RCC 7860 (cell line): ENCODE measurements at places on chromosomes 6 and 20.

DNA sequence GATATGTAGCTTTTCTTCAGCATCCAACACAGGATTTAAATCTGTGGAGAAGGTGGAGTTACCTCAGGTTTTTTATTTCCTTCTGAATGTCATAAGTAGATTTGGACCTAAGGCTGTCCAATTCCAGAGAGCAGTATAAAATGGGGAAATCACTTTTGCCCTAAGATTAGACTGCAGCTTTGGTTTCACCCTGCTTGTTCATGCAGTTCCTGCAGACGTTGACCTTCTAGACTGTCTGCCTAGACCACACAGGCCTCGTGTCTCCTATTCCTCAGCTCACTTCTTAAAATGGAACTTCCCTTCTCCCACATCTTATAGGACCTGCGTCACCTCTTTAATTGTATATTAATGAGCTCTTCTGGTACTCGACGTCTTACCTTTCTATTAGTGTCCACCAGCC is 26.0 kb upstream of the C6orf62 start:
- DNase-seq = no peak

DNA sequence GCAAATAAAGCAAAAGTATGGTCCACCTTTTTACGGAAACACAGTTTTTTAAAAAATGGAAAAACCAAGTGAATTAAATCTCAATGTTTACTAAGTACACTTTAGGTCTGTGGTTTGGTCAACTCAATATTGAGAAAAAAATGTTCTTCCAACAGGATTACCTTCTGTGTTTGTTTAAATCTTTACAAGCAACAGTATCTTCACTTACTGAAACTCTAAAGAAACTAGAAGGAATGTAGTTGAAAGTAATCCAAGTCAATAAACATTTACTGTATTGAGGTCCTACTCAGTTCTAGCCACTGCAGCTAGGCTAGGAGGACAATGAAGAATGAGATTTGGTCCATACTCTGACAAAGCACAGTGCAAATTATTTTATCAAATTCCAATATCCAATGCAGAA is 80.1 kb downstream of the ASCC3 start:
- no peak for DNase-seq

DNA sequence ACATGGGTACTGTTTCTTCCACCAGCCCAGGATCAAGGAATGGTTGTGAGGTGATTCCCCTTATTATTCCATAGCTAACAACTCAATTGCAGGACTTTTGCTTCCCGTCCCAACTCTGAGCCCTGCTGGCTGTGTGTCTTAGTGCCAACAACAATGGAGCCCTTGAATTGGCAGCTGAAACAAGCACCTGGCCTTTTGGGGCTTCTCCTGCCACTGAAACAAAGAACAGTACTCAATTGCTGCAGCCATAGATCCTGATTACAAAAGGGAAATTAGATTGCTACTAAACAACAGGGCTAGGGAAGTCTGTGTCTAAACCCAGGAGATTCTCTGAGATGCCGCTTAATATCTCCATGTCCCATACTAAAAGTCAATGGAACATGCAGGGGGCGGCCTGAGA is 61.3 kb upstream of the CARMIL1 start:
- DNase-seq = no peak

- DNase-seq = no peak
Measured at GRCh38 chr6:90894285-90895130, 307.6 kb upstream of the MAP3K7 start.

DNA sequence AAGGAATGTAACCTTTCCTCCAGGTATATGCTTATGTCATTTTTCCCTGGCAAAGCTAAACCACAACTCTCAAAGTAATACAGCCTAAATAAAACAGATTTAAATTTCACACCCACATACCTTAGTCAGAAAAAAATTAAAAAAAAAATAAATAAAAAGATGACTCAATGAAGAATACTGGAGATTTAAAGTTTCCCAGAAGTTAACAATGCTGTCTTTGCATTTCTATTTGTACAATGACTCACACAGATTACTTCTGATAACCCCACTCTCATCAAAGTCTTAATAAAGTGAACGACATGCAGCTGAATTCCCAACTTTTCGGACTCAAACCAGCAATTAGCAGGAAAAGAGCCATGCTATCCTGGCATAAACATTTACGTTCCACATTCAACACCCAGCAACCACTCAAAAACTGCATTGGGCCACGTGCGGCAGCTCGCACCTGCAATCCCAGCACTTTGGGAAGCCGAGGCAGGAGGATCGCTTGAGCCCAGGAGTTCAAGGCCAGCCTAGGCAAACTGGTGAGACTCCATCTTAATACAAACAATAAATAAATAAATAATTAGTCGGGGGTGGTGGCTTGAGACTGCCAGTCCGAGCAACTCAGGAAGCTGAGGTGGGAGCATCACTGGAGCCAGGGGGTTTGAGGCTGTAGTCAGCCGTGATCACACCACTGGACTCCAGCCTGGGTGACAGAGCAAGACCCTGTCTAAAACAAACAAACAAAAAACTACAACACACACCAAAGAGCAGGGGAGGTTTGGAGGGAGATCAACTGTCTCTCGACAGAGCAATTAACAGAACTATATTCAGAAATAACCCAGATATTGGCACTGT is 130.5 kb downstream of the WDR27 start:
- peak; percentile 7 for DNase-seq

GRCh38 chr6:83461438-83461837 is 30.6 kb upstream of the ME1 start:
- no peak for DNase-seq

GRCh38 chr6:157198425-157199279 is 124.7 kb downstream of the TMEM242 start:
- DNase-seq = no peak
